Endothelial cell (in vitro differentiated cells): ENCODE measurements at places on chromosomes 12 and 14. TPM values are rescaled to one million over a fixed set of nuclear protein-coding genes. Genes with fewer than 3 reads are reported as not detected.

- no peak for DNase-seq
Observed at GRCh38 chr12:94790825-94791224, 140.5 kb upstream of the TMCC3 start.

DNA sequence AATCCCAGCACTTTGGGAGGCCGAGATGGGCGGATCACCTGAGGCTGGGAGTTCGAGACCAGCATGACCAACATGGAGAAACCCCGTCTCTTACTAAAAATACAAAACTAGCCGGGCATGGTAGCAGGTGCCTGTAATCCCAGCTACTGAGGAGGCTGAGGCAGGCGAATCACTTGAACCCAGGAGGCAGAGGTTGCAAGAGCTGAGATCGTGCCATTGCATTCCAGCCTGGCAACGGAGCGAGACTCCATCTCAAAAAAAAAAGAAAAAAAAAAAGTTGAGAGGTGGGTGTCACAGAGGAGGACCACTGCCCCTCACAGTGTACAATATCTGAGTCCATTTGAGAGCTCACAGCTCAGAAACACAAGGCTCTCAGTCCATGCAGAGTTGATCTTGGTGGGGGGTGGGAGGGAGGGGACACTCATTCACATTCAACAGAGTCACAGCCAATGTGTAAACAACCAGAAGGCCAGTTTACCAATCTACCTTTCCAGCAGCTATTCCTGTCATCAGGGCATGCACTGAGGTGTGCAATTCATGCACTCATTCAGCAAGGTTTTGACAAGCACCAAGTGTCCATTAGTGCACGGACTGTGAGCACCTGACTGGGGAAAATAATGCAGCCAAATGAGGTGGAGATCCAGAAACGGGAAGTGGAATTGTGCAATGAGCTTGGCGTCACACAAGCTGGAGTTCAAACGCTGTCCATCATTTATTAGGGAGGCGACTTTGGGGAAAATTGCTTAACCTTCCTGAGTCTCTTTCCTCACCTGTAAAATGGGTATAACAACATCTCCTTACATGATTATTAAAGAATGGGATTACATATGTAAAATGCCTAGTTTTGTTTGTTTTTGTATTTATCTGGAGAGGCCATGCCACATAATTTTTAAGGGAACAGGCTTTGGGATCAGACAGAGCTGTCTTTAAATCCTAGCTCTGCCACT is 4.4 kb upstream of the EIF5 start:
- DNase-seq = no peak

GRCh38 chr12:104369708-104370107 is 66.2 kb downstream of the EID3 start:
- no peak for DNase-seq

The PLCZ1 gene
- total RNA-seq = not detected

GRCh38 chr14:93520053-93520607 is 89.4 kb downstream of the UNC79 start:
- no peak for DNase-seq
